Effector memory CD4-positive, alpha-beta T cell (primary cell): ENCODE measurements at places on chromosomes 1 and 21.

- no peak for DNase-seq
Observed at GRCh38 chr21:31475223-31475622, 131.2 kb upstream of the TIAM1 start.

- no peak for DNase-seq
Observed at GRCh38 chr1:23522244-23522982, 8.6 kb downstream of the E2F2 start.

- DNase-seq, result no peak
Observed at GRCh38 chr1:179169616-179170467, 59.6 kb downstream of the ABL2 start.

DNA sequence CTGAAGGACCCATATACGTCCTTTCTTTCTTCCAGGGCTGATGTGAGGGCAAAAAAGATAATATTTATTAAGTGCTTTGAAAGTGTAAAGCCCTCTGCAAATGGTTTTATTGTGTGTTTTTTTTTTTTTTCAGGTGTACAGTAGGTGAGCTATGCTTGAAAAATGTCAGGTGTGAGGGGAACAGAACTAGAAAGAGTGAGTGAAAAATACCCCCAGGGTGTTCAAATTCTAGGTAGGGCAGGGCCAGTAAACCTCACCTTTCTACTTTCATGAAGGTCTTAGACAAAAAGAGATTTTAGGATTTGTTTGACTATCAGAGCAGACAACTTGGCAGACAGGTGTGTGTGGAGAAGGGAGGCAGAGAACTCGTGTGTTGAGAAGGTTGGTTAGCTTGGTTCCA is 51.3 kb downstream of the ARHGEF11 start:
- no peak for DNase-seq

DNA sequence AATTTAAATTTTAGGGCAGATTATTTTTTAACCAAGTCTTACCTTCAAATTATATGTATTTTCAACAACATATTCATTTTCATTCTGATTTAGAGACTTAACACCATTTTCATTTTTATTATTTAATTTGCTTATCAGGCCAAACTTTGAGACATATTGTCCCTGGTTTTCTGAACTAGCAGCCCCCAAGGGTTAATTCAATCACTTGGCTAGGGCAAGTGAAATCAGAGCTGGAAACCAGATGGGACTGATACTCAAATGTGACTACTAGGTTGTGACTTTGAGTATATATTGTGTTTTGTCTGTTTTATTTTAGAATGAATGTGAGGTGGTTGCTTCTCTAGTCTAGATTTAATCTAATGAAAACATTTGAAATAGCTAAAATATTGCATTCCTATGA is 198.9 kb upstream of the PTGFR start:
- no peak for DNase-seq

- DNase-seq, result no peak
Observed at GRCh38 chr1:9730096-9730901, 78.8 kb downstream of the PIK3CD start.

- no peak for DNase-seq
Observed at GRCh38 chr1:180932378-180932777, 19.7 kb downstream of the KIAA1614 start.

- DNase-seq, result no peak
Observed at GRCh38 chr1:234288946-234289345, 84.3 kb upstream of the COA6 start.

- DNase-seq, result no peak
Observed at GRCh38 chr1:39522661-39523567, 31.5 kb downstream of the BMP8A start.
